ENCODE measurements at places on chromosomes 2 and 18. TPM values are rescaled to one million over a fixed set of nuclear protein-coding genes. Genes with fewer than 3 reads are reported as not detected.

The ERBB4 gene
- not detected for polyA plus RNA-seq

DNA sequence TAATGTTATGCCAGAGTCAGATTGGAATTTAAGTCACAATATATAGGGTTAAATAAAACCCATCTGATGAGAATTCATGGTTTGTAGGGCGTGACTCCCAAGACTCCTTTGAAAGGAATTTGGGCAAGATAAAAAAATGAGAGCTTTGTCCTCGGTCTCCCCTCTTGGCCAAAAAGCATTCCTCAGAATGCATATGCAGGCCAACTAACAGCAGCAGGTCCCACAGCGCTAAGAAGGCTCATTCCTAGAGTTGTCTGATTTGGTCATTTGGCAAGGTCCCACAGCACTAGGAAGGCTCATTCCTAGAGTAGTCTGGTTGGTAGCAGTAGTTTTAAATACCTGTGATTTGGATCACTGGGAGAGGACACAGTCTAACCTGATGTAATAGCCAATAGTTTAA lies 106.3 kb upstream of the B3GNT2 start:
- no peaks in the 10 kb centered on the region for H3K27me3 ChIP-seq
- H3K4me3 ChIP-seq, result no peak overlapping the region
- no peak overlapping the region for H3K27ac ChIP-seq
- no peaks in the 10 kb centered on the region for H3K36me3 ChIP-seq
- H3K4me1 ChIP-seq, result no peaks in the 10 kb centered on the region
- no peak for DNase-seq

- no peaks in the 10 kb centered on the region for H3K36me3 ChIP-seq
- peaks cover 2% of the 10 kb centered on the region for H3K27me3 ChIP-seq
- no peak for DNase-seq
Observed at GRCh38 chr18:50816419-50817166, 3.2 kb downstream of the MRO start.

The IL36A gene
- polyA plus RNA-seq, result not detected

GRCh38 chr2:30869988-30870387 lies 62.7 kb upstream of the CAPN13 start:
- peaks cover 2% of the 10 kb centered on the region for H3K4me1 ChIP-seq
- no peaks in the 10 kb centered on the region for H3K36me3 ChIP-seq
- no peak overlapping the region for H3K4me3 ChIP-seq
- no peak for DNase-seq
- peaks cover 1% of the 10 kb centered on the region for H3K27me3 ChIP-seq
- no peak overlapping the region for H3K27ac ChIP-seq

DNA sequence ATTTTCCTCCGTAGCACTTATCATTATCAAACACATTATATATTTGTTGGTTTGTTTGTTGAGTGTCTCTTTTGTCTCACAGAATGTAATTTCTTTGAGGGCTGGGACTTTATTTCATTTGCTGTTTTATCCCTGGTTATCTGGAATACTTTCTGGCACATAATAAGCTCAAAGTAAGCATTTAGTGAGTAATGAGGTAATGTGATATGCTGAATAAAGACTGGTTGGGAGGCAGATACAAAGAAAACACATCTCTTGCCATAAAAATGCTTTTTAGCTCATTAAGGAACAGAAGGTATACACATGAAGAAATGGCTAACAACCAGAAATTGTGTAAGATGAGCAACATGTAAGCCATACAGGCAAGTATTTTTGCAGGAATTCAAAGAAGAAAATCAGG lies 1411.8 kb downstream of the LRP1B start:
- no peak for DNase-seq
- H3K4me3 ChIP-seq, result no peak overlapping the region
- H3K36me3 ChIP-seq, result peaks cover 3% of the 10 kb centered on the region
- no peak overlapping the region for H3K27ac ChIP-seq
- no peaks in the 10 kb centered on the region for H3K4me1 ChIP-seq

DNA sequence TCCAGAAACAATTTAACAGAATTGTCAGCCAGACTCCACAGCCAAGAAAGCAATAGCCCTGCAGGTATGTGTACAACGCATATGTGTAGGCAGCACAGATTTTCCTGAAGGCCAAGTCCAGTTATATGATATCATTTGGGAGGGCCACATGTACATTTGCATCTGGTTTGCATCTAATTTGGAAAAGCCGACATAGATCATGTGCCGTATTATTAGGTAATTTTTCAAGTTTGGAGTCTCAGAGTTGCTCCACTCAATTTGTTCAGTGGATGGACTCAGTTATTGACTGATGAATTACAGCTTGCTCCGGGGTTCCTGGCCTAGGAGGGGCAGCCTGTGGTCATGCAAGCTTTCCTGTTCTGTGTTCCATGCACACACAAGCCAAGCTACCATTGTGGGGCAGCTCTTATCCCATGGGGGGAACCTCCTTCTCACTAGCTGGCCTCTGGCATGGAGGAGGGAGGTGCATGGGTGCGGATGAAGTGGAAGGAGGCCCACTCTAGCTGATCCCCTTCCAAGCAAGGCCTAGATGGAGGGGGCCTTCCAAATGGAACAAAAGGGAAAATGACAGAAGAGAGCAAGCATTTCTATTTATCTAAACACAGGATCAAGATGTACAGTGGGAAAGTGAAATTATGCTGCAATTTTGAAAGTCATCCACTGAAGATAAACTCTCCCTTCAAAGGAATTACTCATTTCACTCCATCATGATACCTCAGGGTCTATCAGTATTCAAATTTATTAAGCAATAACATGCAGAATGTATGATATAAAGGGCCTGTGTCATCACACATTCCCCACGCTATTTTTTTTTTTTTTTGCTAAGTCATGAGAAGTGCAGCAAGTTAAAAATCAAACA lies 202.6 kb upstream of the SMAD2 start:
- H3K4me3 ChIP-seq, result no peak overlapping the region
- H3K27me3 ChIP-seq, result peaks cover 12% of the 10 kb centered on the region
- no peak overlapping the region for H3K27ac ChIP-seq
- no peaks in the 10 kb centered on the region for H3K36me3 ChIP-seq

- H3K27me3 ChIP-seq, result no peaks in the 10 kb centered on the region
- no peak overlapping the region for H3K27ac ChIP-seq
- H3K4me1 ChIP-seq, result no peaks in the 10 kb centered on the region
- no peaks in the 10 kb centered on the region for H3K36me3 ChIP-seq
Observed at GRCh38 chr2:238651306-238652052, 196.4 kb upstream of the TWIST2 start.

GRCh38 chr2:190986221-190986953 lies 27.6 kb downstream of the STAT1 start:
- peaks cover 32% of the 10 kb centered on the region for H3K36me3 ChIP-seq
- H3K27ac ChIP-seq, result no peak overlapping the region
- no peak overlapping the region for H3K4me3 ChIP-seq
- H3K4me1 ChIP-seq, result peaks cover 5% of the 10 kb centered on the region
- no peak for DNase-seq
- no peaks in the 10 kb centered on the region for H3K27me3 ChIP-seq

The SMAD7 gene
- polyA plus RNA-seq, result 12.3 TPM

GRCh38 chr2:67625178-67625577 lies 228.0 kb downstream of the ETAA1 start:
- peaks cover 8% of the 10 kb centered on the region for H3K4me1 ChIP-seq
- DNase-seq, result no peak
- H3K27me3 ChIP-seq, result peaks cover 4% of the 10 kb centered on the region
- H3K27ac ChIP-seq, result no peak overlapping the region
- peaks cover 4% of the 10 kb centered on the region for H3K36me3 ChIP-seq

- H3K27ac ChIP-seq, result no peak overlapping the region
- DNase-seq, result no peak
- no peaks in the 10 kb centered on the region for H3K36me3 ChIP-seq
- no peaks in the 10 kb centered on the region for H3K4me1 ChIP-seq
- H3K4me3 ChIP-seq, result no peak overlapping the region
Observed at GRCh38 chr2:145108959-145109710, 589.2 kb upstream of the ZEB2 start.

All from immature natural killer cell (primary cell).